Left ventricle myocardium inferior (tissue), 1 donor: ENCODE measurements at places on chromosomes 6 and 20.

DNA sequence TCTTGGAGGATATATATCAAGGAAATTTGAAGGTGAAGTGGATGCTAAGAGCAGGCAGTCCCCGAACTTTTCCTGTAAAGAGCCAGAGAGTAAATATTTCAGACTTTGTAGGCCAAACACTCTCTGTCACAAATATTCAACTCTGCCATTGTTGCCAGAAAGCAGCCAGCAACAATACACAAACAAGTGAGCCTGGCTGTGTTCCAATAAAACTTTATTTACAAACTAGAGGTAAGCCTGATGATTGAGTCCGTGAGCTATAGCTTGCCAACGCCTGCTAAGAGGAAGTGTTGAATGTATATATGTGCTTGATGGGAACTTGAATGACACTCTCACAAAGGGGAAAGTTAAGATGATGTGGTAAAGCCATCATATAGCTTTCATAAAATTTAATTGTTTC is 166.0 kb upstream of the PLN start:
- no peak for DNase-seq

- no peak for DNase-seq
Measured at GRCh38 chr6:133179481-133179880, 61.7 kb upstream of the EYA4 start.

DNA sequence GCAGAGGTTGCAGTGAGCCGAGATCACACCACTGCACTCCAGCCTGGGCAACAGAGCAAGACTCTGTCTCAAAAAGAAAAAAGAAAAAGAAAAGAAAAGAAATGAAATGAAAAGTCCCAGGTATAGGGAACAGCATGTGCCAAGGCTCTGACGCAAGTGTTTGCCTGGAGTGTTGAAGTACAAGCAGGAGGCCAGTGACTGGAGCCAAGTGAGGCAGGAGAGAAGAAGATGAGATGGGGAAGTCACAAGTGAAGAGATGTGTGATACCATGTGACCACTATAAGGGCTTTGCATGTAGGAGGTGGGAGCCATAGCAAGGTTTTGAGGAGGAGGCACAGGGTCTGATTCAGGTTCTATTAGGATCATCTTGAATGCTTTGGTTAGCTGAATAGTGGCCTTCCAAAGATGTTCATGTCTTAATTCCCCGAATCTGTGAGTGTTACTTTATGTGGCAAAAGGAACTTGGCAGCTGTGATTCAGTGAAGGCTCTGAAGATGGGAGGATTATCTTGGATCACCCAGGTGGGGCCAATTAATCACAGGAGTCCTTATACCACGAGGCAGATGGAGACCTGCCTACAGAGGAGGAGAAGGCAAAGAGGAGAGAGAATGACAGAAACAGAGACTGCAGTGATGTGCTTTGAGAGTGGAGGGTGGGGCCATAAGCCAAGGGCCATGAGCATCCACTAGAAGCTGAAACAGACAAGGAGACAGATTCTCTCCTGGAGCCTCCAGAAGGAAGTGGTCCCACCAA is 91.1 kb upstream of the PTPN1 start:
- peak; percentile 13 for DNase-seq

DNA sequence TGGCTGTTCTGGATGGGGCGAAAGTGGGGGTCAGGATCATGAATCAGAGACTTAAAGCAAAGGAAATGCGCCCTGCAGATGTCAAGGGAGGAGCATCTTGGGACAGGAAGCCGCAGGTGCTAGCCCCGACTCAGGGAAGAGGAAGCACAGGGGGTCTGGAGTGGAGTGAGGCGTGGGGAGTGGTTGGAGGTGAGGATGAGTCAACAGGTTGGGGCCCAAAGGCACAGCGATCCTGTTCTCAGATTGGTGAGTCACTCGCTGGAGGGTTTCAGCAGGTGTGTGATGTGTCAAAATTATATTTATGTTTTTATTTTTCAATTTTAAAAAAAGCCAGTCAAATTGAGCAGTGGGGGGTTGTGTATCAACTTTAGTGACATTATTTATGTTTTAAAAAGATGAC is 19.0 kb downstream of the PACSIN1 start:
- DNase-seq, result no peak
